ENCODE measurements at places on chromosomes 11 and 22.

DNA sequence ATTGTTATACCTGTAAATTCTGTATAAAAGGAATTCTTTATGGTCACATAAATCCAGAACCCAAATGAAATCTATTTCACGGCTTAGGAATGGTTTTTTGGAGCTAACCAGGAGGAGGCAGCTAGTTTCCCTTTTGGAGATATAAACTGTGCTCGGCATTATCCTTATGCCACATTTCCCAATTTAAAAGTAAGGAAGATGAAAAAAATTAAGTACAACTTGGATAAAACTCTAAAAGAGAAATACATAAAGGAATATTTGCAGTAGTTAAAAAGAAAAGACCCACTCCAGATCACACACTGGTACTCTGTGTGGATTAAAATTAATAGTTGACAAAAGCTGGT lies 17.7 kb downstream of the DLAT start:
- DNase-seq, result no peak

- DNase-seq, result no peak
Observed at GRCh38 chr11:124075841-124076651, 34.9 kb upstream of the OR10G7 start.

- no peak for DNase-seq
Observed at GRCh38 chr11:75066061-75066460, 30.6 kb downstream of the OR2AT4 start.

DNA sequence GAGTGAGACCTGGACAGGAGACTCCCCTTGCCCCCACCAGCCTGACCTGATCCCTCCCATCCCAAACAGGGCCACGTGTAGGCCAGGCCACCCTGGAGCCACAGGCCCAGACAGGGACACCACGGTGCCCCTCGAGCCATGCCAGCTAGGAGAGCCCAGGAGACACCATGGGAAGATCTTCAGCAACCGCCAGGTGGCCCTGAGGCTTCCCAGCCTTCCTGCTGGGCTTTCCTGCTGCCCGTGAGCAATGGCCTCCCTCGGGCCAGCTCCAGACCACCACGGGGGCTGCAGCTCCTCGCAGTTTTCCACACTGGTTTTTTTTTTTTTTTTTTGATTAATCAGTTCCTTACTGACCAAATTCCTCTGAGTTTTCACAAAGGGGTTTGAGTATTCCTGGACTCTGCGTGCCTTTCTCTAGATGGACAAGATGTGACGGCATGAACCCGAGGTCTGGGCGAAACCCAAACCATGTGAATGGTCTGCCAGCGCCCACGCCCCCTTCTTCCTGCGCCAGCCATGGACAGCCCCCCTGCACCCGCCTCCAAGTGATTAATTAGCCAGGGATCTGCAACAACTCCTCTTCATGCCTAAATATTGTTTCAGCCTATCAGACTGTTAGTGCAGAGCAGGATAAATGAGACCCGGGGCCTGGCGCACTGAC lies 40.9 kb downstream of the TBX1 start:
- no peak for DNase-seq

DNA sequence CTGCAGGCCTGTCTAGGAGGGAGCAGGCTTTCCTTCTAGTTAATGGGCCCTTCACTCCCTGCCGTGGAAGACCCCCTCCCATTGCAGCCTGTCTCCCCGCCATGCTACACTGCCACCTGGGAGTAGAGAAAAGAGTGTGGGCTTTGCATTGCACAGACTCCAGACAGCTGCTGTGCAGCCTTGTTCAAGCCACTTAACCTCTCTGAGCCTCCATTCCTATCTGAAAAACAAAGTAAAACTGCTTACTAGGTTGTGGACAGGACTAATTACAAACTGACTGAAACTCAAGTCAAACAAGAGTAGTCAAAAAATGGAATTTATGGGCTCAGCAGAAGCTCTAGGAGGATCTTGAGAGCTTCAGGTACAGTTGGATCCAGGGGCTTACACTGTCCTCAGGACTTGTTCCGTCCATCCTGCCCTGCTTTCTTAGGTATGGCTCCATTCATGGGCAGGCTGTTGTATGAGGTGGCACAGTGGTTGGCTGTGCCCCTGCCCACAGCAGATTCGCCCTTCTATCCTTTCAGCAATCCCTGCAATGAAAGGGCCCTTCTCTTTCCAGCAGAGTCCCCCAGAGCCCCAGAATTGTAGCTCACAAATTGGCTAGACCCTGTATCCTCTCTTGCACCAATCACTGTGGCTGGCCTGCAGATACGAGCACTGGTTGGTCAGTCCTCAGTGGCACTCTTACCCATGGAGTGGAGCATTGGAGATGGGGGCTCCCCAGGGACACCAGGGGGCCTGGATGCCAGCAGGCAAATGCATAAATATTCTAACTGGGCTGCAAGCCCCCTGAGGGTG lies 19.6 kb downstream of the PRDM11 start:
- DNase-seq, result no peak

GRCh38 chr22:21665047-21665851 lies 563 bp upstream of the PPIL2 start:
- DNase-seq, result no peak

- DNase-seq, result no peak
Observed at GRCh38 chr11:3933165-3933628, 77.7 kb downstream of the STIM1 start.
